Psoas muscle (tissue), 8 donors: ENCODE measurements at places on chromosomes 4 and X. TPM values are rescaled to one million over a fixed set of nuclear protein-coding genes. Genes with fewer than 3 reads are reported as not detected.

- H3K27me3 ChIP-seq: no peaks in the 10 kb centered on the region
- no peak overlapping the region for H3K27ac ChIP-seq
These were observed 5.6 kb downstream of the CYSLTR1 start for GRCh38 chrX:78321809-78322208.

TMSB15A gene
- total RNA-seq: 0.43 TPM

DUX4 gene
- total RNA-seq: not detected

DNA sequence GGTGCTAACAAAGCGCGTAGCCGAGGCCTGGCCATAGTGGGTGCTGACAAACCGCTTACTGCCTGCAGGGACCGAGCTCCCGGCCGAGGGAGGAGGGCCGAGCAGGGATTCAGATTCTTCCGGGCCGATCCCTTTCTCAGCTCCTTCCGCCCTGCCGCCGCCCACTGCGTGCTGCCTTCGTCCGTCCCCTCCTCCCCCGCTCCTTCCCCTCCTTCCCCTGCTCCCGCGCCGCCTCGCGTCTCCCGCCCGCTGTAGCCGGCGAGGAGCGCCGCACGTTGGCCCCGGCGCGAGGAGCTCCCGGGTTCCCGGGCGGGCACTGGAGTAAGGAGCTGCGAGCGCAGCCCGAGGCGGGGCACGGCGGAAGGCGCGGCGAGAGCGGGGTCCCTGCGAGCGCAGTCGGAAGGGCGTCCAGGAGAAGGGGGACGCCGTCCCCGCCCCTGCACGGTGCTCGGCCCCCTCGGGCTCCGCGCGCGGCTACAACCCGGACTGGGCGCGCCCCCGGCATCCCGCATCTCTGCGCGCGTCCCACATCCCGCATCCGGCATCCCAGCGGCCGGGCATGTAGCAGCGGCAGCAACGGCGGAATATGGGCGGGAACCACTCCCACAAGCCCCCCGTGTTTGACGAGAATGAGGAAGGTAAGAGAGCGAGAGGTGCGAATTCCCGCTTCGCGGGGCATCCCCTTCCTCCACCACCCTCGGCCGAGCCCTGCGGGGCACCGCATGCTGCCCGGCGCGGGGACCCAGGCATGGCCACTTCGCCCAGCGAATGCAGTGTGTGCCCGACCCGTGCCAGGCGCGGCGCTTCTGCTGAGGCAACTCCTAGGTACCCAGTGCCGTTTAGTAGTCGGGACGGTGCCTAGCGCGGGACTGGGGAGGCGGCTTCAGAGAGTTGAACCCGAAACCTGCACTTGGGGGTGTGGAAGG is at the start of gene STK32B:
STK32B (plus strand) TSS at position 203 of the 926 bp plus-strand sequence.
- H3K4me3 ChIP-seq: peak within 1 kb of the TSS; percentile 58
- H3K27me3 ChIP-seq: peaks cover 21% of the 10 kb centered on the region
- no peaks in the 10 kb centered on the region for H3K36me3 ChIP-seq
- DNase-seq: peak; percentile 63
- H3K4me1 ChIP-seq: peaks cover 3% of the 10 kb centered on the region

DNA sequence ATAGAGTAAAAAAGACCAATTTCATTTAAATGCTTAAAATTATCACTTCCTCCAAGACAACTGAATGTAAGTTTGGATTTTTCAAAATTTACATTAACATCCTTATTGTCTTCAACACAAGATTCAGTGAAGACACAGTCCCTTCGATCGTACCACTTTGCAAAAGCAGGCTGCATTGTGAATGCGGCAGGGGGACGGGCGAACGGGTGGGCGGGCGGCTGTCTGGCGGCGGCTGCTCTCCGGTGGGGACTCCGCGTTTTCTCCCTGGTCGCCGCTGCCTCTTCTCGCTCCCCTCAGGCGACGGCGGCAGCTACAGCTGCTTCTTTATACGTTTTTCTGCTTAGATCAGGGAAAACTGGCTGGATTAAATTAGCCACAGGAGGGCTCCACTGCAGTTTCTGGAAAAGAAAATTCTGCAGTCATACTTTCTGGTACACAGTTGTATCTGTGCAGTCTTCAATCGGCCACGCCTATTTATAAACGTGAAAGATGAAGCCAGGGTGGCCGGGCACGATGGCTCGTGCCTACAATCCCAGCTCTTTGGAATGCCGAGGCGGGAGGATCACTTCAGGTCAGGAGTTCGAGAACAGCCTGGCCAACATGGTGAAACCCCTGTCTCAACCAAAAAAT is 33.9 kb upstream of the HPF1 start:
- H3K27me3 ChIP-seq: peaks cover 53% of the 10 kb centered on the region
- H3K36me3 ChIP-seq: no peaks in the 10 kb centered on the region
- H3K4me1 ChIP-seq: peaks cover 3% of the 10 kb centered on the region
- H3K27ac ChIP-seq: no peak overlapping the region
- H3K4me3 ChIP-seq: peak overlapping the region; percentile 54

PPEF1 gene
- not detected for total RNA-seq

AKAP14 gene
- not detected for total RNA-seq

GRCh38 chr4:6720202-6720699 is 4.3 kb downstream of the BLOC1S4 start:
- H3K27me3 ChIP-seq: no peaks in the 10 kb centered on the region
- H3K4me1 ChIP-seq: peaks cover 30% of the 10 kb centered on the region

GRCh38 chr4:10743357-10743756 is 58.8 kb upstream of the CLNK start:
- H3K4me3 ChIP-seq: no peak overlapping the region
- DNase-seq: no peak
- no peaks in the 10 kb centered on the region for H3K36me3 ChIP-seq

GRCh38 chrX:79231662-79232061 is 87.2 kb downstream of the GPR174 start:
- H3K4me3 ChIP-seq: no peak overlapping the region
- no peak overlapping the region for H3K27ac ChIP-seq
- H3K27me3 ChIP-seq: no peaks in the 10 kb centered on the region
- H3K36me3 ChIP-seq: no peaks in the 10 kb centered on the region
- no peaks in the 10 kb centered on the region for H3K4me1 ChIP-seq

DNA sequence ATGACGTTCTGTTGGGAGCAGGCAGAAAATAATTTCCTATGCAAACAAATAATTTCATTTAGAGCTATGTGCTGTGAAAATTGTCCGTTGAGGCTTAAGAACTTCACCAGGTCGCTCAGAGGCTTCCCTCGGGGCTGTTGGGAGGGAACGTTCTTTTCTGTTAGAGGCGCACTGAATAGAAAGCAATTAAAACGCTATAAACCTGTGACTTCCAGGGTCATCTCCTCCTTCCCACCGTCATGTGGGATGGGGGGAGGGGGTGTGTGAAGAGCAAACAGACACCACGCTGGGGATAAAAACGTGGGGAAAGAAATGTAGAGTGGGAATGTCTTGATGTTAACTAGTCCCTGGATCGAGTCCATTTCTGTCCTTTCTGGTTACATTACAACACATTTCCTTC is 35.2 kb upstream of the ZNF518B start:
- H3K36me3 ChIP-seq: no peaks in the 10 kb centered on the region
- DNase-seq: no peak
- no peak overlapping the region for H3K4me3 ChIP-seq
- H3K27me3 ChIP-seq: no peaks in the 10 kb centered on the region

PAGE2 gene
- not detected for total RNA-seq

CTAG1B gene
- total RNA-seq: not detected

ZNF630 gene
- total RNA-seq: 0.87 TPM

DNA sequence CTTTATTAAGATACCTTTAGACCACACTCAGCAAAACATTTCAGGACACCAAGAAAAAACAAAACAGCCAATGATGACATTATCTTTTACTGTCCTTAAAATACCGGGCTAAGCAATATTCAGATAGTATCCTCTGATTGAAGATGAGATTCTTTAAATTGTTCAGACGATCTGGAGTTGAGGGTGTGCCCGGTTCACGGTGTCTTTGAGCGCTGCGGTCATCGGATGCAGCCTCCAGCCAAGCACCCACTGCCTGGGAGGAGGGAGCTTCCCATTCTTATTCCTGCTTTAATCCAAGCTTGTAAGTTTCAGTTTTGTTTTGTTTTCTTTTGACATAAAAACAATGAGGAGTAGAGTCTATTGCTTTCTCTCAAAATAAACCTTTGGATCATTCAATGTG is 14.1 kb downstream of the FAM149A start:
- H3K4me1 ChIP-seq: no peaks in the 10 kb centered on the region
- DNase-seq: no peak
- peaks cover 17% of the 10 kb centered on the region for H3K27me3 ChIP-seq
- H3K4me3 ChIP-seq: no peak overlapping the region
- H3K36me3 ChIP-seq: no peaks in the 10 kb centered on the region
- H3K27ac ChIP-seq: no peak overlapping the region

GRCh38 chr4:156523492-156523891 is 448.1 kb downstream of the PDGFC start:
- H3K4me3 ChIP-seq: no peak overlapping the region
- H3K27me3 ChIP-seq: no peaks in the 10 kb centered on the region
- no peaks in the 10 kb centered on the region for H3K36me3 ChIP-seq
- no peak overlapping the region for H3K27ac ChIP-seq
- no peak for DNase-seq
- no peaks in the 10 kb centered on the region for H3K4me1 ChIP-seq

DNA sequence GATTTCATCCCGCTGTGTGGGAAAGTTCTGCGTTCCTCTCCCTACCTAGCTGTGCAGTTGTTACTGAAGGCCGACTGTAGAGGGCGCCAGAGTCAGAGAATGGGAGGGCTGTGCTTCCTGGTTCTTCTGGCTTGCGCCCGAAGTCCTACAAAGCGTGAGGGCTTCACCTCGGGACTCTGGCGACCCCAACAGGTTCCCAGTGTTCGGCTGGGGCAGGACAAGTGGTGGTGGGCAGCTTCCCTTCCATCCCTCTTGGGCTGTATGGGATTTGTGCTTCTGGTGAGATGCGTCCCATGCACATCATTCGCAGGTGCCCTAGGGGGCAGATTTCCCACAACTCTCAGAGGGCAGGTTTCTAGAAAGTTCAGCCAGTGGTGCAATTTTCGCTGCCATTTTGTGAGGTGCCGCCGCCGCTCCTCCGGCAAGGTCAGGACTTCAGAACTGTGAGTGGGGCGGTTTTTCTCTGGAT is 27.3 kb downstream of the CT45A1 start:
- no peaks in the 10 kb centered on the region for H3K27me3 ChIP-seq
- DNase-seq: no peak
- no peaks in the 10 kb centered on the region for H3K36me3 ChIP-seq
- H3K4me1 ChIP-seq: no peaks in the 10 kb centered on the region
- H3K27ac ChIP-seq: no peak overlapping the region
- H3K4me3 ChIP-seq: no peak overlapping the region

DNA sequence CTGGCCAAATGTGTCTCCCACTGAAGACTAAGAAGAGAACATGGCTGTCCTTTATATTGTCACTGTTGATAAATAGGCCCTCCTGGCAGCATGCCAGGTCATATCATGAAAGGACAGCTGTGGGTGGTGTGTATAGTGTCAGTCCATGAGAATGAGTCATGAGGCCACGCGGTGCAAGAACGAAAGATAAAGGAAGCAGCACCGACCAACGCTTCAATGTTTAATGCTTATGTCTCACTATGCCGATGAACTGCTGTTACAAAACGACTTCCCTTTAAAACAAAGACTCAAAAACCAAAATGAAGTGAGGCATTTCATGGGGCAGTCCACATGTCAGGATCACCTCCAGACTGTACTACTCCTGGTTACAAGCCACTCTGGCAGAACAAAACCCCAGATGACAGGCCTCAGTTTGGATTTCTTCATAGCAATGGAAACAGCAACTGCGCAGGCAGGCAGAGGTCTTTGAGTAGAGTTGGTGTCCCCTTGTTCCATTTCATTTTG is 5.2 kb upstream of the TCEANC start:
- H3K4me3 ChIP-seq: no peak overlapping the region
- H3K36me3 ChIP-seq: no peaks in the 10 kb centered on the region
- no peaks in the 10 kb centered on the region for H3K4me1 ChIP-seq
- no peak overlapping the region for H3K27ac ChIP-seq
- H3K27me3 ChIP-seq: no peaks in the 10 kb centered on the region

GRCh38 chr4:1164040-1164439 is 8.3 kb downstream of the SPON2 start:
- H3K4me1 ChIP-seq: no peaks in the 10 kb centered on the region
- no peaks in the 10 kb centered on the region for H3K36me3 ChIP-seq
- DNase-seq: no peak
- no peaks in the 10 kb centered on the region for H3K27me3 ChIP-seq
- no peak overlapping the region for H3K27ac ChIP-seq

GRCh38 chrX:10502961-10503360 is 117.4 kb downstream of the MID1 start:
- no peaks in the 10 kb centered on the region for H3K4me1 ChIP-seq
- DNase-seq: no peak
- H3K4me3 ChIP-seq: no peak overlapping the region
- H3K36me3 ChIP-seq: no peaks in the 10 kb centered on the region
- H3K27me3 ChIP-seq: no peaks in the 10 kb centered on the region

- H3K36me3 ChIP-seq: no peaks in the 10 kb centered on the region
- no peaks in the 10 kb centered on the region for H3K4me1 ChIP-seq
- DNase-seq: no peak
- H3K4me3 ChIP-seq: no peak overlapping the region
These were observed 130.7 kb upstream of the GPRIN3 start for GRCh38 chr4:89438102-89438831.

- no peak overlapping the region for H3K4me3 ChIP-seq
- no peak overlapping the region for H3K27ac ChIP-seq
- no peaks in the 10 kb centered on the region for H3K36me3 ChIP-seq
- no peaks in the 10 kb centered on the region for H3K4me1 ChIP-seq
- DNase-seq: no peak
- H3K27me3 ChIP-seq: no peaks in the 10 kb centered on the region
These were observed 266.7 kb upstream of the MAGEB2 start for GRCh38 chrX:29948653-29949052.

SULT1B1 gene
- total RNA-seq: 0.24 TPM

DNA sequence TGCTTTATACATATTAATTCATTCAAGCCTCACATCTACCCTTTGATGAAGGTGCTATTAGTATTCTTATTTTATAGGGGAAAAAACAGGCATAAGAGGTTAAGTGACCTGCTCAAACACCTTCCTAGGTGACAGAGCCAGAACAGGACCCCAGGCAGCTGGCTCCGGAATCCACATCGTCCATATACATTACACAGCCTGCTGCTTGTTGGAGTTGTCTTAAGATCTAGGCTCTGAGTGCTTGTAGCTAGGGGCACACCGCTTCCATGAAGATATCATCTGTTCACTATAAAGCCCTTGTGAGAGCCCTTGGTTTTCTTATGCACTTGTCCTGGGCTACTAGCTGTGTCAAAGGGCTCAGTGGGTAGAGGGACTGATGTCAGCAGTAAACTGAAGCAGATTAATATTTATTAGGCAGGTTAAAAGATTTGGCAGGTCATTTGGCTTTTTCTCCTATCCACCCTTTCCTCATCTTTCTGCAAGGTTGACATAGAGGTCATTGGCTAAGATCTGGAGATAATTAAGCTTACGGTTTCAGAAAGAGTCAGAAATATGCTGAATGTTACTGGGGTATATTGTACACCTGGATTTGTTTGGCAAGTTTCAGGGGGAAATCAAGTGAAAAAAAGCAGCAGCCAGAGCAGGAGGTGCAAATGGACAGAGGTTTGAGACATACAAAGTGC is 195.4 kb downstream of the SOWAHB start:
- no peak overlapping the region for H3K4me3 ChIP-seq
- H3K27me3 ChIP-seq: no peaks in the 10 kb centered on the region
- no peak for DNase-seq
- no peaks in the 10 kb centered on the region for H3K36me3 ChIP-seq
- H3K4me1 ChIP-seq: no peaks in the 10 kb centered on the region
